Activated naive CD8-positive, alpha-beta T cell treated with anti-CD3 and anti-CD28 coated beads, Interleukin-2, amount 50 U/mL, for 16 hours (primary cell): ENCODE measurements at places on chromosomes 16 and 17.

DNA sequence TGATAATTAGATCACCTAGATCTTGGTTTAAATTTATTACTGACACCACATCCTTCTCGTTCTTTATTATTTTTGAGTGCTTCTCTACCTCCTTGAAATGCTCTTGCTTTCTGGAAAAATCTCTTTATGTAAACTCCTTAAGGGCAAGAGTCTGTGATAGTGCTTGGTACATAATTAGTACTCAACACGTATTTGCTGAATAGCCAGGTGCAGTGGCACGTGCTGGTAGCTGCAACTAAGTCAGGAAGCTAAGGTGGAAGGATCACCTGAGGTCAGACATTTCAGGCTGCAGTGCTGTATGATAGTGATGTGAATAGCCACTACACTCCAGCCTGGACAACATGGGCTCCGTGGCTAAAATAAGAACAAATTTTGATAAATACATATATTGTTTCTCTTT lies 63.0 kb downstream of the PPM1E start:
- no peak for DNase-seq

GRCh38 chr17:79137015-79137788 lies 62.6 kb downstream of the ENGASE start:
- no peak for DNase-seq

DNA sequence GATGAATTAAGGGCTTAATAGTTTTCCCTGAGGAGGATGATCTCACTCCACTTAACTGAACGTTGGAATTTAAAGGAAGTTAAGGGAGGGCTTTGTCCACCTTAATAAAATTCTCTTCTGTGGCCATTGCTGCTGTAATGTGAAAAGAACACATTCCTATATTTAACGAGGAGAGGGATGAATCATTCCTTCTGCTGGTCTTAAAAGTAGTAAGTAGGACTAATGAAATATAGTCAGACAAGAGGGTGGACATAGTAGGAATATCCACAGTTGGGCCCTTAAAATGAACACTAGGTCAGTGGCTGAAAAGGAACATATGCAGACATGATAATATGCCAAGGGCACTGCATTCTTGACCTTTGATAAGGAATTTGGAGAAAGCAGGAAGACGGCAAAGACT lies 405.6 kb downstream of the PMP22 start:
- DNase-seq = no peak

- no peak for DNase-seq
Measured at GRCh38 chr17:28471531-28472342, 1.7 kb upstream of the SLC13A2 start.

DNA sequence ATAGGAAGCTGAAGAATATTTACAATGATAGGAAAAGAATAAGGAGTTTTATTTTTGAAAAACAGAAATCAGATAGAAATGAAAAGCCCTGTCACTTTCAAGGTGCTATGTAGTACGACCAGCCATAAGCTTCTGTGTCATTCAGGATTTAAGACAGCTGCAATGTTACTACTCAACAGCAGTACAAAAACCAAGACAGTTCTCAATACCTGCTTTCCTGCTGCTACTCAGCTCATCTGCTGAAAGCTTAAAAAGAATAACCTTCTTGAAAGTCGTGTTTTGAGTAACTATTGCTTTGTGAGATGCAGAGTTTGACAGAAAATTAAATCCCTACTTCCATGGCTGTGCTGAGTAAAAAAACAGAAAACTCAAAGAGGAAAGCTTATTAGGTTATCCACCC lies 8.7 kb downstream of the GRB2 start:
- no peak for DNase-seq

DNA sequence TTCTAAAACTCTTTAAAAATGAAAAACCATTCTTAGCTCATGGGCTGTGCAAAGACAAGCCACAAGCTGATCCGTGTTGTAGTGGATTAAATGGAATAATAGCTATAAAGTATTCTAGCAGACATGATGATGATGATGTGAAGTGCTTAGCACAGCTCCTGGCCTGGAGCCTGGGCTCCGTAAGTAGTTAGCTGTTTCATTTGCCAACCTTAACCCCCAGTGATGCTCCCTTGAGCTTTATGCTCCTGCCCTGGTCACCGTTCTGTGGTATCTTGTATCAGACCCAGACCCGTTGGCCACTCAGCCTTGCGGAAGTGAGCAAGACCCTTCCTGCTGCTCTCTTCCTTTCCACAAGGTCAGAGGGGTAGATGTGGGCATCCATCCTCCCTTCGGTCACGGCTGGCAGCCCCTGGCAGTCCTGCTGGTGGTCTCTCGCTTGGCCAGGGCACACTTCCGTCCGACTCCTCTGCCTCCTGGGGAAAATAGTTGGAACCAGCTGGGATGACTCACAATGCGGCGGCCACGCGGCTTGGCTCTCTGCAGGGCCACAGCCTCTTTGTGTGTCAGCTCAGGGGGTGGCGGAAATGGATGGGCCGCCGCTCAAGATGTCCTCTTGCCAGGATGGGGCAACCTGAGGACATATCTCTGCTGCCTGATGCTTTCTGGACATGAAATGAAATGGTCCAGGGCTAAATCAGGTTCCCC lies 79.1 kb downstream of the GPR139 start:
- DNase-seq = no peak

DNA sequence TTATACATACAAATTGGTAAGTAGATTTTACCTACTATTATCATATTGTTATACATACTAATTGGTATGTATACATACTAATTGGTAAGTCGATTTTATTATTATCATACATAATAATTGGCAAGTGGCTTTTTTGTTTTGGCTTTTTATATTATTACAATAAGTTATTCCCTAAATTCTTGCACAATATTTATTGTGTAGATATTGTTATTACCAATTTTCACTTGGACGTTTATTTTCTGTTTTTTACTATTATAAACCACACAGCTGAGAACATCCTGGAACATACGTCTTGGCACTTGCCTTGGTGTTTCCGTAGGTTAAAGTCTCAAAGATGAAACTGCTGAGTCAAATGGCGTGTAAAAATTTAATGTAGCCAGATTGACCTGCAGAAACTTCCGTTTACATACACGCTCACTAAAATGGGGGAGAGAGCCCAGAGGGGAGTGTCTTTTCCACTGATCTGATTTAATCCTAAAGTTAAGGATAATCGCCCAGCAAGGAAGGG lies 18.9 kb downstream of the GNGT2 start:
- DNase-seq = no peak

DNA sequence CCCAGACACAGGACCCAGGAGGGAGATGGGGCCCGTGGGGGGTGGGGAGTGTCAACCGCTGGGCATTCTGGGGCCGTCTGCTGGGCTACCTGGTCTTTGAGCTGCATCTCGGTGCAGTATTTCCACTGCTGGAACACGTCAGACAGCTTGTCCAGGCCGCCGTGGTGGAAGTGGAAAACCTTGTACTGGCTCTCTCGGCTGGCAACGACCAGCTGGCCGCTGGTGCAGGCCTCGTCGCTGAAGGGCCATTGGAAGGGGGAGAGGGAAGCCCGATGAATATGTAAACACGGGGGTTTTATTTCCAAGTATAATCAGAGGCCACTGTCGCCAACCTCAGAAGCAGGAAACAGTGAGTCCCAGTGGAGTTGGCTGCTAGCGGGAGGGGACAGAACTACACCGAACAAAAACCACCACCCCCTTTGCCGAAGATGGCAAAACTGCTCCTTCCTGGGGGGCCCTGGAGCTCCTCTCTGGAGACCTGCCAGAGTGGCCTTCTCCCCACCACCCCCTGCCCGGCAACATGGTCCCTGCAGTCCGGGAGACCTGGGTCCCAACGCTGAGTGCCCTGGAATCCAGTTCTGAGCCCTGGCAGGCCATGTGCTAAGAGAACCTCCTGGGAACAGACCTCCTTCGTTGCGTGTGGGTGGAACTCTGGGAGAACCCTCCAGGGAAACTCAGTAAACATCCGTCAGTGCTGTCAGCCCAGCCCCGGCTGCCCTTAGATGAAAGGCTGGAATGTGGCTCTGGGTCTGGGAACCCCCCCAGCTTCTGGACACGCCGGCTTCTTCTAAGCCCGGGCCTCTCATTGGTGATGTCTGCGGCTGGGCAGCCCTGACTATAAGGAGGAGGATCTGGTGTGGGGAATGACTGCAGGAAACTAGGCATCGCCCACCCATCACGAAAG lies 84.1 kb downstream of the TBC1D16 start:
- no peak for DNase-seq

GRCh38 chr16:87841340-87842208 lies 27.7 kb downstream of the SLC7A5 start:
- no peak for DNase-seq

DNA sequence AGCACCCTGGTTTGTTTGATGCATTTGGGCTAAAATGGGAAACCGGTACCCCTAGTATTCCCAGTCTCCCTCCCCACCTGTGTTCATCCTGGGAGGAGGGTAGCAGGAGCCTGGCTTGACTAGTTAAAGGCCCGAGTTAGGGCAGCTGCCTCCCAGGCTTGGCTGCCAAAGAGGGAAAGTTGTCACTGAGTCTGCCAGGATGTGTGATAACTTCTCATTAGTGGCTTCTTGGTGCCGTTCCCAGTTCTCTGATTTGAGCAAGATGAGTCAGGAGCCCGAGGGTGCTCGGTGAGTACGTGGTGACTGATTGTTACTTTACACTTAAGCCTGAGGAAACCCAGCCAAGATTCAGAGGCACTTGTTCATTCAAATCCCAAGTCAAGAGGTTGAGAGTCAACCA lies 2.5 kb downstream of the KRT32 start:
- no peak for DNase-seq

DNA sequence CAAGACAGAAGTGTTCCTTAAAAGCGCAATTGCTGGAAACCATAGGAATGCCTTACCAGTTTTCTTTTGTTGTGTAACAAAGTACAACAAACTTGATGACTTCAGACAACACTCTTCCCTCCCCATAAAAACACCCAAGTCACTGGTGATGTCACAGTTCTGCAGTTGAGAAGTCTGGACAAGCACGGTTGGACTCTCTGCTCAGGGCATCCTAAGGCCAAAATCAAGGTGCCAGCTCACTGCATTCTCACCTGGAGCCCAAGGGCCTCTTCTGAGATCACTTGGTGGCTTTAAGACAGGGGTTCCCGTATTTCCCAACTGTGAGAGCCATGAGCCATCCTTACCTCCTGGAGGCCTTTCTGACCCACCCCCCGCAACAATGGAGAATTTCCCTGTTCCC lies 45.6 kb upstream of the MEAK7 start:
- no peak for DNase-seq
